ENCODE measurements at places on chromosomes 16 and 17. TPM values are rescaled to one million over a fixed set of nuclear protein-coding genes. Genes with fewer than 3 reads are reported as not detected.

C16orf96 gene
- total RNA-seq, result 0.03 TPM

MYH1 gene
- not detected for total RNA-seq

CDC42EP4 gene
- total RNA-seq, result 65.1 TPM

PRSS53 gene
- total RNA-seq, result 1.00 TPM

TANC2 gene
- total RNA-seq, result 37.0 TPM

HAP1 gene
- 1.5 TPM for total RNA-seq

MED13 gene
- 21.6 TPM for total RNA-seq

PRSS27 gene
- total RNA-seq, result 1.1 TPM

EPN2 gene
- total RNA-seq, result 70.9 TPM

CA7 gene
- total RNA-seq, result not detected

TK1 gene
- 236 TPM for total RNA-seq

CLEC3A gene
- not detected for total RNA-seq

ZFPM1 gene
- 6.1 TPM for total RNA-seq

TAT gene
- total RNA-seq, result not detected

NCOR1 gene
- 83.9 TPM for total RNA-seq

CCL7 gene
- 0.25 TPM for total RNA-seq

GID4 gene
- 11.9 TPM for total RNA-seq

KRT23 gene
- total RNA-seq, result 0.19 TPM

SALL1 gene
- total RNA-seq, result 0.09 TPM

Data from A549 treated with GW870086 at 1 μM for 4 hours (cell line).